Inflammatory macrophage treated with lipopolysaccharide for 4 hours (primary cell): ENCODE measurements at places on chromosomes 13 and 19.

DNA sequence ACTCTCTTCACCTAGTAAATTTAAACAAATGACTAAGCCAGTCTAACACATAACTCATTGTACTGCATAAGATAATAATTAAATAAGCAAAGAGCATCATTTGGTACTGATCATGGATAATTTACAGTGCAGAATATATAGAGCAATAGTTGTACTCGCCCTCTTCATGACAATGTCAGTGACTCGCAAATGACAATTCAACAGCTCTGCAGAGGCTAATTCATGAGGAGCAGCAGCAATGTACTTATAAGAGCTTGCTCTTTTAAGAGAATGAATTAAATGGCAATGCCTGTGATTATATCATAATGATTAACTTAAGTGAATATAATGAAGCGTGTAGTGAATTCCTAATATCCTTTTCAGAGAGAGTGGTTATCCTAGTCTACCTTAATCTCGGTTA, 284.5 kb upstream of the PCDH20 start:
- no peak for DNase-seq

- DNase-seq, result no peak
Observed at GRCh38 chr19:37355901-37356300, 15.0 kb upstream of the ZNF527 start.

DNA sequence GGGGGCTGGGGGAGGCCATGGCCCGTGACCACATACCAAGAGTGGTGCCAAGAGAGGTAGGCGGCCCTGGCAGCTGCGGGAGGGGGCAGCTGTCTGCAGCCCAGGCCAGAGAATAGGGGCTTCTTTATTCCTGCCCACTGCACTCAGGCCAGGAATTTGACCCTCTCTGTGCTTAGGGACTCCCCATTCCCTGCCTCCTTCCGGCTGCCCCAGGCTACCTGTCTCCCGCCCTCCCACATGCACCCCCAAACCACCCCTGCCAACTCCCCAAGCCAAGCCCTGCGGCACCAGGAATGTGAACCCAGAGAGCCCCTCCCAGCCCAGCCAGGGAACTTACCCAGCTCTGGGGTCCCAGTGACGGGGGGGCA, 687 bp downstream of the PLEKHA4 start:
- DNase-seq, result no peak

- DNase-seq, result no peak
Observed at GRCh38 chr13:102141625-102142472, 260.0 kb downstream of the FGF14 start.

DNA sequence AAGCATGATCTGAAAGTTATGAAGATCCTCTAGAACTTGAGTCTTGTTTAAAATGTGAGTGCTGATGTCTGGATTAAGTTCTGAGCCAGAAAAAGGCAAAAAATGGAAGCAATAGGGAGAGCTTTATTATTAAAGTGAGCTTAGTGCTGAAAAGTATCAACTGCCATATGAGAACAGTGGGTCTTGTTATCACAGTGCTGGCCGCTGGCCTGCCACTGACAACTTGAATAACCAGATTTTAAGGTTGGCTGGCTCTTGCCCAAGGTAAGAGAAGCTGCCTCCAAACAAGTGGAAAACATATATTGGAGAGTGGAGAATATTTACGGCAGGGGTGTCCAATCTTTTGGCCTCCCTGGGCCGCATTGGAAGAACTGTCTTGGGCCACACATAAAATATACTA, 33.9 kb downstream of the NUFIP1 start:
- DNase-seq, result no peak

- no peak for DNase-seq
Observed at GRCh38 chr13:106528718-106529414, 6.6 kb downstream of the EFNB2 start.

DNA sequence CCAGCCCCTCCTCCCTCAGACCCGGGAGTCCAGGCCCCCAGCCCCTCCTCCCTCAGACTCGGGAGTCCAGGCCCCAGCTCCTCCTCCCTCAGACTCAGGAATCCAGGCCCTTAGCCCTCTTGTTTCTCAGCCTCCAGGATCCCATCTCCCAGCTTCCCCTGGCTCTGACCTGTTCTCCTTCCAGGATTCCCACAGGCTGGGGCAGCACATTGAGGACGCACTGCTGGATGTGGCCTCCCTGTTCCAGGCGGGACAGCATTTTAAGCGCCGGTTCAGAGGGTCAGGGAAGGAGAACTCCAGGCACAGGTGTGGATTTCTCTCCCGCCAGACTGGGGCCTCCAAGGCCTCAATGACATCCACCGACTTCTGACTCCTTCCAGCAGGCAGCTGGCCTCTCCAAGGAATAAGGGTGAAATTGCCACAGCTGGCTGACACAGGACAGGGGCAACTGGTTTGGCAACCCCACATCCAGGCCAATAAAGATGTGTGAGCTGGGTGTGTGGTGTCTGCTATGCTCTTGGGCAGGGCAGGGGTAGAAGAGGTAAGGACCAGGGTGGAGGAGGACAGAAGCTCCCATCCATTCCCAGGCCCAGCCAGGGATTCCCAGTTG, 22.4 kb downstream of the CPT1C start:
- DNase-seq, result no peak

DNA sequence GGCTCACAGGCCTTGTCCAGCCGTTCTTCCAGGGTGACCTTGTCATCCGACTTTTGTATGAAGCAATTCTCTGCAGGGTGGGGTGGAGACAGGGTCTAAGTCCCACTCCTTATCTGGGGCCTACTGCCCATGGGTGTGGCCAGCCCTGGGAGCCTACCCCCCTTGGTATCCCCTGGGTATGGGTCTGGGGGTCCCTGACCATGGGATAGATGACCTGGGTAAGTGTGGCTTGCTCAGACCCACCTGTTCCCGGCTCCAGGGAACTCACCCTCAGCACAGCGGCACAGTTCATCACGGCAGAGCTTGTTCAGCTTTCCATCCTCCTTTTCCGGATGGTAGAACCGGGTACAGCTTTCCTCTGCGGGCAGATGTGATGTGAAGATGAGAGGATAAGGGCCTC, 9.2 kb upstream of the TNFSF14 start:
- DNase-seq, result no peak

DNA sequence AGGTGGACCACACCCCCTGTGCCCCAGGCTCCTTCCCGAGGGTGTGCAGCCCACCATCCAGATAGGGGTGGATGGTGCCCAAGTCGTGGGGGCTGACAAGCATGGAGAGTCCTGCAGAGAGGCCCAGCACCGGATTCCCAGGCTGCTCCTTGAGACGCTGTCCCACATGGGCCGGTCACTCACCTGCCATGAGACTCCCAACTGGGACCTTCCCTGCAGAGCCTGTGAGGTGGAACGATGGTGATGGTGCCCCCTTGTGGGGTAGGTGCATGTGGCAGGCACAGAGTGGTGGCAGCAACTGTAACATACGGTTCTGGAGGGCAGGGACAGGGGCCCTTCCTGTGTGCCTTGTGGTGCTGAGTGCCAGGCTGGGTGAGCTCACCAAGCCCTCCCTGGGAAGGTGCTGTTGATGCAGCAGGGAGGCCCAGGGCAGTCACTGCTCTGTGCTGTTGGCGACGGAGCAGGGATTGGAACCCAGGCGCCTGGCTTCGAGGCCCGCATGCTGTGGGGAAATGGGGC, 33.1 kb downstream of the PPP1R37 start:
- DNase-seq, result peak; percentile 56

DNA sequence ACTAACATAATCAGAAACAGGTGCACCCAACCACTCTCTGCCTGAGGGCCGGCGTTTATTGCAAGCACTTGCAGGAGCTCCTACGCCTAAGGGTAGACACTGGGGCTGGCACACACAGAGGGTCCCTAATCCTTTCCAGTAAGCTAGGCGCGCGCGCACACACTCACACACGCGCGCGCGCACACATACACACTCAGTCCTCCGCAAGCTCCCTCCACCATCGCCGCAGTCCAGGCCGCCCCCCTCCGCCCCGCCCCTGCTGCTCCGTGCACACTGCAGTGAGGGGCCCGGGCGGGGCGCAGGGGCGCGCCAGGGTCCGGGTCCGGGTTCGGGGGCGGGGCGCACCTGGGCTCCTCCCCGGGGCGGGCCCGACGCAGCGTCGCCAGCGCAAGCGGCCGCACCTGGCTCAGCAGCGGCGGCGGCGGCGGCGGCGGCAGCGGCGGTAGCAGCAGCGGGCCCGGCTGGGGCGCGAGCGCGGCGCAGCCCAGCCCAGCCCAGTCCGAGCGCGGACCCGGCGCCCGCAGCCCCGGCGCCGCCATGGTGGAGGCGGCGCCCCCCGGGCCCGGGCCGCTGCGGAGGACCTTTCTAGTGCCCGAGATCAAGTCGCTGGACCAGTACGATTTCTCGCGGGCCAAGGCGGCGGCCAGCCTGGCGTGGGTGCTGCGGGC, at the start of gene CAMSAP3:
CAMSAP3 (plus strand) TSS at position 398 of the 668 bp plus-strand sequence; CDS start at position 538, 140 bp downstream.
- DNase-seq, result no peak

DNA sequence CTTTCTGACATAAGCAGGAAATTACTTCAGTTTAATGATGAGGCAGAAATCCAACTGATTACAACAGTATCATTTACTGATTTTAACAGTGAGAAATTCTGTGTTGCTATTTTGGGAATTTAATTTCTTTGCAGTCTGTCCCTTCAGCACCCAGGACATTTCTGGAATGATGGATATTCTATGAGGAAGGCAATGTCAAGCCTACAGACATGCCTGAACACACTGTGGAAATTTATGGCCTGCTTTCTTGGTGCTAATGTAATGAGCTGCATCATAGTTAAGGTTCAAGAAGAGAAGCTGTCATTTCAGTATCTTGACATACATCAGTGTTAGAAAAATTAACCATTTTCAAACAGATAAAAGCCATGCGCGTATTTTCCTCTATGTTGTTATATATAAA, 87.7 kb downstream of the SLITRK1 start:
- DNase-seq, result no peak

DNA sequence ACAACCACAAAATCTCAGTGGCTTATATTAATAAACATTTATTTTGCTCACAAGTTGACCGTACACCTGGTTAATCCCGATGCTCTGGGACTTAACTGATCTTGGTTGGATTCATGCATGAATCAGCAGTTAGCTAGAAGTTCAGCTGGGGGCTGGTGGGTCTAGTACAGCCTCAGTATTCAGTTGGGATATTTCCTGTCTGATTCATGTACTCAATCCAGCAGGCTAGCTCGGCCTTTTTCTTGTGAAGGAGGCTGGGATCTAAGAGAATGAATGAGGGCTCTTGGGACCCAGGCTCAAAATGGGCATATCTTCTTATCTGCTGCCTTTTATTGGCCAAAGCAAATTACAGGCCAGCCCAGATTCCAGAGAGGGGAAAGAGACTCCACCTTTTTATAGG, 178.8 kb downstream of the KCTD12 start:
- DNase-seq, result no peak

GRCh38 chr19:15869873-15870272, 28.0 kb downstream of the CYP4F2 start:
- DNase-seq, result no peak

- no peak for DNase-seq
Observed at GRCh38 chr19:33501693-33502356, 19.8 kb downstream of the PEPD start.

- DNase-seq, result no peak
Observed at GRCh38 chr19:52670046-52670445, 31.9 kb upstream of the ZNF83 start.

GRCh38 chr13:113658836-113659235, 838 bp upstream of the ATP4B start:
- no peak for DNase-seq

DNA sequence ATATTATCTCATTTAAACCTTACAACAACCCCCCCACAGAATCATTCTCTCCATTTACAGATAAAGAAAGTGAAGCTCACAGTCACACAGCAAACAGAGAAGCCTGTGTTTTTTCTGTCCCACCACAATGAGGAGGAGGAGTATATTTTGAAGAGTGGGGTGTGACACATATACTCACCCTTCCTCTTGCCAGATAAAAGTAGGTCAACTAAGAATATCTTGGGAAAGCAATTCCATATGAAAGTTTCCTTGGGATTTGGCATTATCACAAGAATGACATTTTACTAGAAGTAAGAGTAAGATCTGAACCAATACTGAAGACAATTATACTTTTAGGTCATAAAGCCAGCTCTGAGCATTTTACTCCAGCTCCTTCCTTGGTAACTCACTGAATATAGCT, 287.5 kb upstream of the HTR2A start:
- no peak for DNase-seq

DNA sequence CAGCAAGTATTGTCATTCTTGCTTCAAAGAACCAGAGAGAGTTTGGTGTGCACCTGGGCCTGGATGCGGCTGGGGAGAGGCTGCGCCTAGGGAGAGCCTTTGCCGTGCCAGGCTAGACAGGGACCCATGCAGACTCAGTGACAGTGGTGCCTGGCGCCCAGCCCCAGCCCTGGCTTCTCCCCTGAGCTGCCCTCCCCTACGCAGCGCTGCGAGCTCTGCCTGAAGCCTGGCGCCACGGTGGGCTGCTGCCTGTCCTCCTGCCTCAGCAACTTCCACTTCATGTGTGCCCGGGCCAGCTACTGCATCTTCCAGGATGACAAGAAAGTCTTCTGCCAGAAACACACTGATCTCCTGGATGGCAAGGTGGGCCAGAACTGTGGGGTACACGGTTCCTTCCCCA, 12.0 kb downstream of the KMT2B start:
- no peak for DNase-seq

DNA sequence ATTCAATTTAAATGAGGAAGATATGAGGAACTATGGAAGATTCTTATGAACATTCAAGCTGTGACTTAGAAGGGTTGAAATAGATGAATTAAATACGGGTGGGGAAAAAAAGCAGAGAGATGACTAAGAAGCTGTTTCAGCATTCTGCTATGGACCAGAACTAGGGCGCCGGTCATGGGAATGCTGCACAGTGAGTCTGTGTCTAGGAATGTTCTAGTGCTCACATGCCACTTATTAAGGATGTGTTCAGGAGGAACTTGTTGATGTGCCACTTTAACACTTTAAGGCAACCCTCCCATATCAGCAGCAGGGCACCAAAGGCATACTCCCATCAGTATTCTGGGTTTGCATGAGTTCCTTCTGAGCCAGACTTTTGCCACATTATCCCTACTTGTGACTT, 152.1 kb downstream of the POSTN start:
- no peak for DNase-seq

GRCh38 chr13:30551189-30551588, 66.5 kb upstream of the USPL1 start:
- DNase-seq, result peak; percentile 31

DNA sequence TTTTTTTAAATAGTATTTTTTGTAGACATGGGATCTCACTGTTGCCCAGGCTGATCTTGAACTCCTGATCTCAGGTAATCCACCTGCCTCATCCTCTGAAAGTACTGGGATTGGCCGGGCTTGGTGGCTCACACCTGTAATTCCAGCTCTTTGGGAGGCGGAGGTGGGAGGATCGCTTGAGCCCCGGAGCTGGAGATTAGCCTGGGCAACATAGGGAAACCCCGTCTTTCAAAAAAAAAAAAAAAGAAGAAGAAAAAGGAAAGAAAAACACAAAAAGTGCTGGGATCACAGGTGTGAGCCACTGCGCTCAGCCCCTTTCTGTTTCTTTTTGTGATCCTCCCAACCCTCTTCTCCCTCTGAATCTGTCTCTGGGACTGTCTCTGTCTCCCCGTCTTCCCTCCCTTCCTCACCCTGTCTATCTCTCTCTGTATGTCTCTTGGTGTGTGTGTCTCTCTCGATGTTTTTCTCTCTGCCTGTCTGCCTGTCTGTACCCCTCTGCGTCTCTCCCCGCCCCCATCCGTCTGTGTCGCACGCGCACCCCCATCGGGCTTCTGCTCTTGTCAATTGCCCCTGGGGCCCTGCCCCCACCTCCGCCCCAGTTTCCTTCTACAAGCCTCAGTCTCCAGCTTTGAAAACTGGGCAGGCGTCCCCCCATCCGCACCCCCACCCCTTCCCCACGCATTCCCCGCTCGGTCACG, 540 bp upstream of the ZFP36 start:
- no peak for DNase-seq
